Activated T-cell treated with anti-CD3 and anti-CD28 coated beads for 24 hours (primary cell): ENCODE measurements at places on chromosomes 1 and 21.

DNA sequence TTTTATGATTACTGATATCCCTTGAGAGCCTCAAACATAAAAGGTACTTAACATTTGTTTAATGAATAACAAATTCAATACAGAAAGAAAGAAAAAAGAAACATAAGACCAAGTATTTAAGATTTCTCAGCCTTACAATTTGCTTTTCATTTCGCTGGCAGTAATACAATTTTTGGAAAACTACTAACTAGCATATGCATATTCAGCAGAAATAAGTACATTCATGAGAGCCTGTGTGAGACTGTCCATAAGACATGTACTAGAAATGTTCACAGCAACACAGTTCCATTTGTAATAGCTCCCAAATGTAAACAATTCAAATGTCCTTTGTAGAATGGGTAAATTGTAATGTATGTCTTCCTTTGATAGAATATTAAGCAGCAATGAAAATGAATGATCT lies 119.2 kb downstream of the PTPN14 start:
- DNase-seq = no peak

GRCh38 chr21:38260426-38260825 lies 3.6 kb downstream of the KCNJ15 start:
- DNase-seq = no peak

- DNase-seq = no peak
Measured at GRCh38 chr1:19432943-19433718, 52.2 kb downstream of the CAPZB start.

DNA sequence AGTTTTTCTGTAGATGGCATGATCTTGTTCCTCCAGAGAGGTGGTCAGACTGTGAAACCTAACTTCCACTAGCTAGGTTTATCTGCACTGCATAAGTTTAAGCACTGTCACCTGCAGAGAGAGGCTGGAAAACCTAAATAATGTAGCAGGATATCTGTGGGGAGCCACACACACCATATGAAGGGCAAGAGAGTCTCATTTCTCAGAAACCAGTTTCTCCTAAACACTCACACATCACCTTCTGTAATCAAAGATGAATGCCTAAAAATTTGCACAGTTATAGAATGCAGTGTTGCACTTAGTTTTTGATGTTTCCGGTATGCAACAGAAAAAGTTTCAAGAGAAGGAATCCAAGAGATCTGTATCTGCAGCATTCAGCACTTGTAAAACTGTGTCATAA lies 654.6 kb downstream of the ADGRL2 start:
- DNase-seq = no peak

DNA sequence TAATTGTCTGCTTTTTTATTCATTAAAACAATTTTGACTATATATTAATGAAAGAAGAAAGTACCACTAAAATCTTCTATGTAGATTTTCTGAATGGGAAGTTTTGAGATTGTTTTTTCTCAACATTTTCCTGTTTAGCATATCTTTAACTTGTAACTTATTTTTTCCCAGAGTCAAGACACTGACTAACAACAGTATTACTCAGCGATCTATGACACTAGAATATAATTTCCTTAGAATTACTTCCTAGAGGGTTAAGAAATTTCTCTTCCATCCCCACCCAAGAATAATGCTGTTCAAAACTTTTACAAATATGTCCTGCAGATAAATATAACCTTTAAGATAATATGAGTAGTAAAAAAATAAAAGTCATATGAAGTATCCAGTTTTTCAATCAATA lies 218.2 kb upstream of the NR5A2 start:
- DNase-seq = no peak

DNA sequence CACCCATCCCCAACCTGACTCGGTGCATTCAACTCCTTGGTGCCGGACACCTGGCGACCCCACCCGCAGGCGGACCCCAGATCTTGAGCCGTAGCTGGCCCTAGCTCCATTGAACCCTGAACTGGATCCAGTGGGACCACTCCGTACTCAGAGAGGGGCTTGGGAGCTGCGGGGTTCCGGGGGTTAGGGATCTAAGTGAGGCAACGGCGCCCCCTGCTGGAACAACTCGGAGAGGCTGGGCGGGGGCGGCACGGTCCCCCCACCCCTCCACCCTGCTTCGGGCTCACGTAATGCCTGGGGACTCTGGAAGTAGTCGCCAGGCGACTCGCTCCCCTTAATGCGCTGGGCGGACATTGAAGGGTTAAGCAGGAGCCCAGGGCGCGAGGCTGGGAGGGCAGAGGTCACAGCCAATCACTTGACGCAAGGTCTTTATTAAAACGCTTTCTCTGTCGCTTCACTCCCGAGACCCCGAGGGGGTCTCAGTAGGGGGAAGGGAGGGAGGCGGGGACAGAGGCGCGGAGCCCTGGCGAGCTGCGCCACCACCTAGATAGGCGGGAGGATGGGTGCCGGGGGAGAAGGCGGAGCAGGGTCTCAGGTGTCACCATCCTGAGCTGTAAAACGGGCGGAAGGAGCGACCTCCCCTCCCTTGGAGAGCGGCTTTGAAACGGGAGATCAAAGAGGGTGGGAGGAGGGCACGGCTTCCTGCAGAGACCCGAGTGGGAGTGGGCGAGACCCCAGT lies 704 bp upstream of the CRABP2 start:
- DNase-seq = peak; percentile 55

DNA sequence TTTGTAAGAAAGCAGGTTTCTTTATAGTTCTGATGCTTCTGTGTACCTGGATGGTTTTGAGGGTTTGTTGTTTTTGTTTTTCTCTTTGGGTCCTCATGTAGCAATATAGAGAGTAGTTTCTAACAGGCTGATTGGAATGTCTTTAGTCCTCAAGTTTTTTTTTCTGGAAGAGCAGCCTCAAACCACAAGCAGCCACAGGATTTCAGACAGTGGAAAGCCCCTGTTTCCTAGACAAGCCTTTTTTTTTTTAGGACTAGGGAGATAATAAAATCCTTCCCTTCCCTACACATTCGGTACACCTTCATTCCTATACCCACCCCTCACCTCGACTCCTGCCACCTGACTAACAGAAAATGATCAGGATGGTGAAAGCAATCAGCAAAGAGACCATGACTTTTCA lies 47.6 kb downstream of the ACP6 start:
- DNase-seq = no peak

- DNase-seq = no peak
Measured at GRCh38 chr1:208917723-208918122, 665.8 kb upstream of the CAMK1G start.

- DNase-seq = no peak
Measured at GRCh38 chr1:182198006-182198605, 136.6 kb upstream of the ZNF648 start.

GRCh38 chr1:11056504-11056903 lies 3.3 kb downstream of the SRM start:
- no peak for DNase-seq

GRCh38 chr1:223811634-223812101 lies 34.1 kb downstream of the TP53BP2 start:
- no peak for DNase-seq

DNA sequence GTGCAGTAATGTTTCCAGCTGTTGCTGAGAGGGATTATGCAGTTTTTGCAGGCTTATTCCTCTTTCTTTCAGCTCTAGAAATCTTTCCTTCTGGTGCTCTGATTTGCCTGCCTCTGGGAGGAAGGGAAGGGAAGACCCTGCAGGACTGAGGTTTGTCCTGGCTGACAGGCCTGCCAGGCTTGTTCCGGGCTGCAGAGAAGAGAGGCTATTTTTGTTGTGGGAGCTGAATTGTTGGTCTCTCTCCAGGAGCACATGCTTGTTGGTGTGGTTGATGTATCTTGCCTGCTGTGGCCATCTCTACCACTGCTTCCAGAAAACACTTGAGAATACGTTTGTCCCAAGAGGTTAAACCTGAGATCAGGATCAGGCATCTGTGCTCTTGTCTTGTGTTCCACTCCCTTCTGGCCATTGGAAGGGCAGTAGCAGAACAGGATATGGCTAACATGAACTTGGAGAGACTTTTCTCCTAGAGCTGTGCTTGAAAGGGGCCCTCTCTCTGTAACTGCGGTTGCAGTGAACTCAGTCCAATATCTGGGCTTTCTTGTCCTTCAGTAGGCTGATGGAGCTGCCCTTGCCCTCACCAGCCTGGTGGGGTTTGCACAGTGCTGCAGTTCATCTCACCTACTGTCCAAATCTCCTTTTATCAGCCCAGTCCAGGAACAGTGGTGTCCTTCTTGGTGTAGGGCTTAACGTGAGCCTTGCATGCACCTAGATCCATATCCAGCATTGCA lies 21.5 kb upstream of the SLC25A34 start:
- no peak for DNase-seq

- no peak for DNase-seq
Measured at GRCh38 chr1:30310966-30311742, 412.2 kb downstream of the MATN1 start.

GRCh38 chr1:194786027-194786426 lies 1599.6 kb upstream of the B3GALT2 start:
- no peak for DNase-seq

DNA sequence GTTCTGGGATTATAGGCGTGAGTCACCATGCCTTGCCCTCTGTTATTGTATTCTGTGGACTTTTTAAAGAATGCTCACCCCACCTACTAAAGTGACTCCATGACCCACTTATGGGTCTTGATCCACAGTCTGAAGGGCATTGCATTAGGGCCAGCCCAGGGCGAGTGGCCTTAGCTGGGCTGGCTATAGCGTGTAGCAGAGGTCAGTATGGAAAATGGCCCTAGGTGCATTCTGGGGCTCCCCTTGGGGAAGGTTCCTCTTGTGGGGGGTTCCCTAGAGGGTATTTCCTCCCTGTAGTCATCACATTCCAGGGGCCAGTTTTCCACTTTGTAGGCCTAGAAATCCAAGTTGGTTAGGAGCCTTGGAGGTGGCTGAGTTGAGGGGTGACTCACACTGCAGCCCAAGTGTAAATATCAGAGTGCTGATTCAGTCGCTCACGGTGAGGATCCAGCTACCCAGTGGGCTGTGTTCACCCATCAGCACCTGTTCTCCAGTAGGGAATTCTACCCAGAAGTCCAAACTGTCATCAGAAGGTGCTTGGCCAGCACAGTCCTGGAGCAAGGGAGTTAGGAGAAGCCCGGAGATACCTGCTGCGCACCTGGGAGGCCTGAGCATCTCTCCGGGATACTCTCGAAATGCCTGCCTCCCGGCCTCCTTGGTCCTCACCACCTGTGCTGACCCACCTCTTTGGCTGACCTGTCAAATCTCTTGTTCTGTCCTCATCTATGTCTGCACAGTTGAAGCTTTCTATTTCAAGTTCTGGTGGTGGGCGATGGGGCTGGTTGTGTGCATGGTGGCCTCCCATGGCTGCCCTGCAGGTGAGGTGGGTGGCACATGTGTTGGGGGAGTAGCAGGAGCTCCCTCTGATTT lies 52.2 kb downstream of the NENF start:
- no peak for DNase-seq

GRCh38 chr1:222927031-222927430 lies 112.2 kb downstream of the DISP1 start:
- DNase-seq = no peak

DNA sequence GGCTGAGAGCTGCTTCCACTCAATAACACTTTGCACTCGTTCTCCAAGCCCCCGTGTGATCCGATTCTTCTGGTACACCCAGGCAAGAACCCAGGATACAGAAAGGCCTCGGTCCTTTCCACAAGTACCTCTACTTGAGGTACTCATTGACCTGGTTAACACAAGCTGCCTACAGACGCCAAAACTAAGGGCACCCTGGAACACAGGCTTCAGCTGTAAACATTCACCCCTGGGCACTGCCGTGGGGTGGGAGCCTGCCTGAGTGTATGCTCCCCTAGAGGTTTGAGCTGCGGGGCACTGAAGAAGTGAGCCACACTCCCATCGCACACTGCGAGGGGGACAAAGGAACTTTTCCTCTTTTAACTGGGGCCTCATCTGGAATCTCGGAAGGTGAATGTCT lies 30.5 kb downstream of the LRRC3 start:
- no peak for DNase-seq
